Stimulated activated CD4-positive, alpha-beta T cell treated with anti-CD3 and anti-CD28 coated beads, Interleukin-15, amount 100 ng/mL, for 1 hour (primary cell): ENCODE measurements at places on chromosomes 4 and X.

DNA sequence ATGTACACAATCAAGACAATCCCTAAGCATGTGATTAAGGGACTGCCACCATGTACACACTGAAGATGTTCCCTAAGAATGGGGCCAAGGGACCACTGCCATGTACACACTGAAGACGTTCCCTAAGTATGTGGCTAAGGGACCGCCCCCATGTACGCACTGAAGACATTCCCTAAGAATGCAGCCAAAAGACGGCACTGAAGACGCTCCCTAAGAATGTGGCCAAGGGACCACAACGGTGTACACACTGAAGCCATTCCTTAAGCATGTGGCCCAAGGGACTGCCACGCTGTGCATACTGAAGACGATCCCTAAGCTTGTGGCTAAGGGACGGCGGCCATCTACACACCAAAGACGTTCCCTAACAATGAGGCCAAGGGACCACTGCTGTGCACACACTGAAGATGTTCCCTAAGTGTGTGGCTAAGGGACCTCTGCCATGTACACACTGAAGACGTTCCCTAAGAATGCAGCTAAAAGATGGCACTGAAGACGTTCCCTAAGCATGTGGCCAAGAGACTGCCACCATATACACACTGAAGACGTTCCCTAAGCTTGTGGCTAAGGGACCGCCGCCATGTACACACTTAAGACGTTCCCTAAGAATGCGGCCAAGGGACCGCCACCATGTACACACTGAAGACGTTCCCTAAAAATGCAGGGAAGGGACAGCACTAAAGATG is 26.4 kb downstream of the DHRSX start:
- no peak for DNase-seq

GRCh38 chr4:148293571-148293970 is 148.6 kb downstream of the NR3C2 start:
- no peak for DNase-seq

DNA sequence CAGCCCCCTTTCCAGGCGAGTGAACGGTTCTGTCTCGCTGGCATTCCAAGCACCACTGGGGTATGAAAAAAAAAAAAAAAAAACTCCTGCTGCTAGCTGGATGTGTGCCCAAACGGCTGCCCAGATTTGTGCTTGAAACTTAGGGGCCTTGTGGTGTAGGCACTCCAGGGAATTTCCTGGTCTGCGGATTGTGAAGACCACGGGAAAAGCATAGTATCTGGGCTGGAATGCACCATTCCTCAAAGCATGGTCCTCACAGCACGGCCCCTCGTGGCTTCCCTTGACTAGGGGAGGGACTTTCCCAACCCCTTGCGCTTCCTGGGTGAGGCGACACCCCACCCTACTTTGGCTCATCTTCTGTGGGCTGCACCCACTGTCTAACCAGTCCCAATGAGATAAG is 516.8 kb upstream of the FAM241A start:
- DNase-seq: no peak

GRCh38 chr4:20203508-20203907 is 48.2 kb upstream of the SLIT2 start:
- DNase-seq: no peak

- no peak for DNase-seq
Measured at GRCh38 chr4:138344054-138344453, 101.9 kb upstream of the SLC7A11 start.

GRCh38 chrX:20530406-20530921 is 263.8 kb upstream of the RPS6KA3 start:
- no peak for DNase-seq

- DNase-seq: no peak
Measured at GRCh38 chrX:119698845-119699244, 5.9 kb upstream of the SEPTIN6 start.

- DNase-seq: no peak
Measured at GRCh38 chrX:10901290-10901633, 209.9 kb upstream of the HCCS start.

GRCh38 chr4:109303140-109303496 is 660 bp upstream of the COL25A1 start:
- no peak for DNase-seq

DNA sequence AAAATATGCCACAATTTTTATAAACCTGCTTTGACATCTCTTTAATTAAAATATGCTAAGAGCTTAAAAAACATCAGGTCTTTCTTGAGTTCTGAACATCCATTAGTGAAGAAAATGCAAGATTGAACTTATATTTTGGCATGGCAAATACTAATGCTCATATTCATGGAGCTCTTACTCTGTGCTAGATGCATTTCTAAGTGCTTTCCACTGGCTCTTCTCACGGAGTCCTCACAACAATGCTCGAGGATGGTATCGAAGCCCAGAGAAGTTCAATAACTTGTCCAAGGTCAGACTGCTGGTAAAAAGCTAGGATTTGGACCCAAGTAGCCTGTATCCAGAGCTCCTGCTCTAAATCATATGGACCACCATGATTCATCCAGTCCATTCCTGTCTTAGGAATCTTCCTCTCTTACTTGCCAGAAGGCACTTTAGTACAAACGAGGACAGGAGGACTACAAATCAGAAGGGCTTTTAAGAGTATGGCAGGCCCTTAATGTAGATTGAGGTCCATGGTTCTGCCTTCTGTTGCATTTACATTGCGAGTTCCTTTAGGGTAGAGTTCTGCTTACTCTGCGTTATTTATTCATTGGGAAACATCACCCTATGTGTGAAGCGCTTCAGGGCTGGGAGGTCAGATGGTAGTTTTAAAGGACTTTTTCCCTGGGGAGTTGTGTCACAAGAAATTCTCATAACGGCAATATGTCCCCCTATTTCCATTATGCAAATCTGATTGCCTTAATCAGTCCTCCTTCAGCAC is 199.2 kb downstream of the RASL11B start:
- DNase-seq: no peak

GRCh38 chr4:11799196-11799595 is 370.5 kb upstream of the HS3ST1 start:
- no peak for DNase-seq

DNA sequence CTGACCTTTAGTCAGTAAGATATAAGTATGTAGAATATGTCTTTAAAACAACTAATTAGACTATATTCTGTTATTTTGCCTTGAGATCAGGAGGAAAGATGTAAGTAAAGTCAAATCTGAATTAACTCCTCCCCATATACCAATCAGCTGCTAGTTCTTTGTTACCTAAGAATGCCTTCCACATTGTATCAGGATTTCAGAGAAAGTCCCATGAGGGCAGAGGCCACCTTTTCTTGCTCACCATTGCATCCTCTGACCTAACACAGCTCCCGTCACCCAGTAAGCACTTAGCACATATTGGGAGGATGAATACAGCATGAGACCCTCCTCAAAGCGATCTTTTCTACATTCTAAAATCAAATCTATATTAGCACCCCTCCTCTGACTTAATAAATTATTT is 87.0 kb downstream of the COL25A1 start:
- DNase-seq: no peak

- no peak for DNase-seq
Measured at GRCh38 chr4:5098176-5098575, 46.9 kb downstream of the STK32B start.

GRCh38 chrX:38891641-38892413 is 90.6 kb downstream of the MID1IP1 start:
- no peak for DNase-seq

DNA sequence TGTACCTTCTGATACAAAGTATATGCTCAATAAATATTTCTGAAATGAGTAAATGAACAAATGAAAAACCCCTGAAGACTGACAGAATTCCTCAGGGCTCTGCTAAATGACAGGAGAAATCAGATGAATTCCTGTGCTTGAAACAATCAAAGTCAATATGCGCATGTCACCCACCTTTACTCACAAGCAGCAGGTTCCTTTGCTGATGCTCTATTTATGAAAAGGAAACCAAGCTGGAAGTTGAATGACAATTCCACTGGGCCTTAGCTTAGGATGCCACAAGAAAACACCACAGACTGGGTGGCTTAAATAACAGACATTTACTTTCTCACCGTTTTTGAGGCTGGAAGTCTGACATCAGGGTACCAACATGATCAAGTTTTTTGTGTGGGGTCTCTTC is 477.5 kb upstream of the TEX13C start:
- no peak for DNase-seq

GRCh38 chr4:139223682-139224317 is 46.8 kb upstream of the ELF2 start:
- DNase-seq: no peak

DNA sequence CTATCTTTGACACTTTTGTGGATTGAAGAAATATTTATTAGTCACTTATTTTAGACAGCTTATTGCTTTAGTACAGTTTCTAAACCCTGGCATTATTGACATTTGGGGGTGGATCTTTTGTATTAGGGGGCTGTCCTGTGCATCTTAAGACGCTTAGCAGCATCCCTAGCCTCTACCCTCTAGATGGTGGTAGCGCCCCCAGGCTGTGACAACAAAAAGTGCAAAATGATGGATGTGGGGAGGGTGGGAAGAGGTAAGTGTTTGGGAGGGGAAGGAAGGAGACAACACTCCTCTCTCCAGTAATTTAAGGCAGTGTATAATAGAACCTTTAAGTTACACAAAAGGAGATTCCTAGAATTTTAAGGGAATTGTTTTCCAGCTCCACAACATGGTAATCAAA is 1210.6 kb downstream of the C4orf33 start:
- no peak for DNase-seq

GRCh38 chrX:119570351-119570835 is 4.0 kb upstream of the UBE2A start:
- no peak for DNase-seq

DNA sequence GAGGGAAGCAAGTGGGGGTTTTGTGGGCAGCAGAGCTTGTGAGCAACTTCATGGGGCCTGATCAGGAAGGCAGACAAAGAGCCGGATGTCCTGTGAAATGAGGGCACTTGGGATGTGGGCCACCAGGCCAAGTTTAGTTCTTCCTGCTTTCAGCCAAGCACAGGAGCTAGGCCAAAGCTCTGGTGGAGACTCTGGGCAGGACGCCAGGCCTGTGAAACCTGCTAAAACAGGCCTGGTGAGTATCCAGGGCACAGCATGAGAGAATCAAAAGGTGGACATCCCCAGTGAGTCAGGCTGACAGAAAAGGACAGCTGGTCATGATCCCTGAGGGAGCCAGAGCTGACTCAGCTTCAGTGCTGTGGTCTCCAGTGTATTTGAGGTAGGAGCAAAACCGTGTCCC is 95.7 kb downstream of the NPNT start:
- no peak for DNase-seq

DNA sequence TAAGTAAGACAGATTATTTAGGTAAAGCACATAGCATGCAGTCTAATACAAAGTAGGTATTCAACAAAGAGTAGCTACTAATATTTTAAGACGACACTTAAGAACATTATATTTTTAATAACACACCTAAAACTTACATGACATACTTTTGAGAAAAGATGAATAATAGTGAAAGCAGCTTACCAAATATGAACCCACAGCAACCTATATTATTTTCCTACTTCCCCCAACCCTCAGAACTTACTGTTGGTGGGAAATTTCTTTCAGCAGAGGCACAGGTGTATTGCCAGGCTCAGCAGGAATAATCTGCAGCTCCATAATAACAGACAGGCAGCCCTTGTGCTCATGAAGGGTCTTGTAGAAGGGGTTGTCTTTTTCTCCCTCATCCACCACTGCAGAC is 498.9 kb downstream of the GLUD2 start:
- DNase-seq: no peak

GRCh38 chr4:33739884-33740632 is 2504.3 kb downstream of the ARAP2 start:
- DNase-seq: no peak

GRCh38 chr4:94758141-94758699 is 465 bp downstream of the BMPR1B start:
- no peak for DNase-seq
